ENCODE measurements at places on chromosomes 7 and 10. TPM values are rescaled to one million over a fixed set of nuclear protein-coding genes. Genes with fewer than 3 reads are reported as not detected.

DNA sequence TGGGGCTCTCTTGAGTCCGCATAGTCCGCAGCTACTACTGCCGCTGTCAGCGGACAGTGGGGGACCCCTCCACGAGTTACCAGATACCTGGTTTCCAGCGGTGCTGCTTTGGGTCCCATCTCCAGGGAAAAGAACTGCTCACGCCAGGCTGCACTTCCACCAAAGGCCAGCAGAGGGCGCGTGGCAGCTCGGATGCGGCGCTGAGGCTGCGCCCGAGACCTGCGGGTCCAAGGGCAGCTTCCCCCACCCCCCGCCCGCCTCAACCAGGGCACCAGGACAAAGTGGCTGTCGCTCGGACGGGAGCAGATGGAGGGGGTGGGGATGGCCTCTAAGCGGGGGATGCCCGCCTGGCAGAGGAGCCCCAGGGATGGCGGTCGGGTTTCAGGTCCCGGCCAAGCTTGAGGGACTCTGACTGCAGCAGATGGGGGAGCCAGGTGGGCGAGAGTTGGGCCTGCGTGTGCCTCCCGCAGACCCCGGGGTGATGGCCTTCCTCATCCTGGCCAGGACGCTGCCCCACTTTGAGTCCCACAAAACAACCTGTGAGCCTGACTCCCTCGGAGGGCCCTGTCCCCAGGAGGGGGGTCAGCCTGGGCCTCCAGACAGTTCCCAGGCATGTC lies 23.8 kb upstream of the ZNF735 start:
- no peaks in the 10 kb centered on the region for H3K4me1 ChIP-seq
- no peak overlapping the region for H3K27ac ChIP-seq
- peaks cover 11% of the 10 kb centered on the region for H3K27me3 ChIP-seq
- no peak overlapping the region for H3K4me3 ChIP-seq
- H3K36me3 ChIP-seq, result no peaks in the 10 kb centered on the region

- H3K4me3 ChIP-seq, result no peak overlapping the region
- DNase-seq, result peak; percentile 89
- H3K36me3 ChIP-seq, result no peaks in the 10 kb centered on the region
Measured at GRCh38 chr7:24741679-24742505, 15.4 kb downstream of the GSDME start.

GRCh38 chr10:43012578-43012977 lies 64.3 kb upstream of the RET start:
- H3K4me3 ChIP-seq, result no peak overlapping the region
- no peaks in the 10 kb centered on the region for H3K36me3 ChIP-seq

The PTPRE gene
- 2.2 TPM for total RNA-seq

- no peaks in the 10 kb centered on the region for H3K4me1 ChIP-seq
- DNase-seq, result no peak
- H3K27ac ChIP-seq, result no peak overlapping the region
- no peak overlapping the region for H3K4me3 ChIP-seq
Measured at GRCh38 chr7:13115157-13115772, 427.8 kb downstream of the ARL4A start.

- no peaks in the 10 kb centered on the region for H3K4me1 ChIP-seq
- H3K27ac ChIP-seq, result no peak overlapping the region
- no peak for DNase-seq
- no peaks in the 10 kb centered on the region for H3K27me3 ChIP-seq
- H3K4me3 ChIP-seq, result no peak overlapping the region
- H3K36me3 ChIP-seq, result no peaks in the 10 kb centered on the region
Measured at GRCh38 chr10:120195984-120196712, 260.9 kb upstream of the PLPP4 start.

DNA sequence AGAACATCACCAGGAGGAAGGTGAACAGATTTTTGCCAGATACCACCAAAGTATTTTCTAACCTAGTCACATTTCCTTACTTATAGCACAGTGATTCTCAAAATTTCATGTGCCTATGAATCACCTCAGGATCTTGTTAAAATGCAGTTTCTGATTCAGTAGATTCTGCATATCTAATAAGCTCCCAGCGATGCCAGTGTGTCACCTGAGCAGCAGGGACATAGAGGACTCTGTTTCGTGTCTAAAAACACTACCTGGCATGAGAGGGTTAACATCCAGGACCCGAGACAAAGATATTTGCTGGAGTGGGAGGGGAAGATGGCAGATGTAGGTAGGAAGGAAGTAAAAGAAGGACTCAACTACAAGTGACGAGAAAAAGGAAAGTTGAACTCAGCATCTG lies 252.1 kb upstream of the KMT2E start:
- H3K4me1 ChIP-seq, result no peaks in the 10 kb centered on the region
- H3K27ac ChIP-seq, result no peak overlapping the region
- H3K4me3 ChIP-seq, result no peak overlapping the region

DNA sequence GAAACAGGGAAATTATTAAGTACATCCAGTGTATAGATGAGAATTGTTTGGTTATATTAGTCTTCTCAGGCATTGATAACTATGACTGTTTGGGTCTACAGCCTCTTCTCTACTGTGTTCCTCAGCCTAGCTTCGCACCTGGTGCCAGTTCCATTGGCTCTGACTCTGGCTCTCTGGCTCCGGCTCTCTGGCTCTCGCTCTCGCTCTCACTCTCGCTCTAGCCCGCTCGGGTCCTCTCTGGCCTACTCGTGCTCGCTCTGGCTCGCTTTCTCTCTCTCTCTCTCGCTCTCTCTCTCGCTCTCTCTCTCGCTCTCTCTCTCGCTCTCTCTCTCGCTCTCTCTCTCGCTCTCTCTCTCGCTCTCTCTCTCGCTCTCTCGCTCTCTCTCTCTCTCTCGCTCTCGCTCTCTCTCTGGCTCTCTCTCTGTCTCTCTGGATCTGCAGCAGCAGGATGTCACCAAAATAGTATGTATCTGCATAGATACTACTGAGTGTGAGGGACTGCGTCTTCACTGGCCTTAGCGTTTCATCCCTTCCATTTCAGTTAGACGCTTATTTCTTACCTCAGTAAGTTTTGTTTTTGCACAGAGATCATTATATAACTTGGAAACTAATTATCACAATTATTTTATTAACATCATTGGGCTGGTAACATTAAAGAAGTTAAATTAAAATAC lies 6.5 kb upstream of the SSBP1 start:
- H3K27ac ChIP-seq, result no peak overlapping the region
- no peak overlapping the region for H3K4me3 ChIP-seq

GRCh38 chr7:1671594-1672451 lies 1.7 kb downstream of the ELFN1 start:
- H3K27ac ChIP-seq, result no peak overlapping the region
- no peak overlapping the region for H3K4me3 ChIP-seq
- H3K27me3 ChIP-seq, result peaks cover 87% of the 10 kb centered on the region
- no peaks in the 10 kb centered on the region for H3K36me3 ChIP-seq
- H3K4me1 ChIP-seq, result peaks cover 6% of the 10 kb centered on the region
- no peak for DNase-seq

- H3K27me3 ChIP-seq, result no peaks in the 10 kb centered on the region
- no peak overlapping the region for H3K27ac ChIP-seq
- no peak overlapping the region for H3K4me3 ChIP-seq
- peaks cover 14% of the 10 kb centered on the region for H3K4me1 ChIP-seq
Measured at GRCh38 chr10:33735464-33735923, 401.0 kb upstream of the NRP1 start.

The GHRHR gene
- total RNA-seq, result not detected

The NUTM2E gene
- total RNA-seq, result not detected

DNA sequence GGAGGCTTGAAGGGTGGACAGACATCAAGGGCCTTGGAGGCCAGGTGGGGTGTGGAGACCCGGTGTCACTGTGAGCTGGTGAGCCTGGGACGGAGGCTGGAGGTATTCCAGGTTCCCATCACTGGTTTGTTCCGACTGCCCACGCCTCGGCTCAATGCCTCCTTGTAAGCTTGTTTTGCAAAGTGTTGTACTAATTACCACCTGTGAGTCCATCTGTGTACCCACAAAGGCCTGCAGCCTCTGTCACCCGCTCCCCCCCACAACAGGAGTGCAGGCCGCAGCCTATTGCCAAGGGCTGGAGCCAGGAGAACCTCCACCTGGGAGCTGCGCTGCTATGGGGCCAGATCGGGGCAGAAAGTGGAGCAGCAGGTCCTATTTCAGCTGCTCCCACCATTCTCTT lies 521.8 kb upstream of the DPP6 start:
- H3K27me3 ChIP-seq, result no peaks in the 10 kb centered on the region
- DNase-seq, result no peak
- H3K36me3 ChIP-seq, result no peaks in the 10 kb centered on the region
- no peak overlapping the region for H3K27ac ChIP-seq

DNA sequence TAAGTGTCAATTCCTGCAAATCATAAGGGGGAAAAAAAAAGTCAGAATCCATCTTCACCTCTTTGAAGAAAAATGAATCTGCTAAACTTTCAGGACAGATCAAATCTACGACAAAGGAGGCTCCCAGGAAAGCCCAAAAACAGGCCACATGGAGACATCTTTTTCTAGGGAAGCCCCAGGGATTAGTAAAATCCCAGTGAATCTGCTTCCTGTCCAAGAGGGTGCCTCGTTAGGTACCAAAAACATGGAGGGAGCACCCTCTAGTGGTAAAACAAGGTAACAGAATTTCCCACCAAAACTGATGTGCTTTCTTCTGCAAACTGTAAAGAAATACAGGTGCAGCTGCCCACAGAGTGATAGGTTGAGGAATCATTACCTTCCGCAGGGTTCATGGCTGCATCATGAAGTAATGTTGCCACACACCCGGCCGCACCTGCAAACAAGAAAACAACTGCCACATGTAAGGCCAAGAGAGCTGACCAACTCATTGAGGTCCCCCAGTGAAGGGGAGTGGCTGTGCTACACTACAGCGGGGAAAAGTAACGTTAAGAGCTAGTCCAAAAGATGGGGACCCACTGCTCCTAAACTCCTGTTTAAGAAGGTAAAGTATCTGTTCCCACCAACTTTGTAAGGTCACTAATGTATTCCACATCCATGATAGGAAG lies 7.9 kb downstream of the SLC25A28 start:
- peaks cover 41% of the 10 kb centered on the region for H3K36me3 ChIP-seq
- peaks cover 11% of the 10 kb centered on the region for H3K4me1 ChIP-seq
- H3K27ac ChIP-seq, result no peak overlapping the region
- no peak for DNase-seq

The LRRD1 gene
- total RNA-seq, result not detected

- no peak overlapping the region for H3K4me3 ChIP-seq
- H3K27ac ChIP-seq, result no peak overlapping the region
- H3K36me3 ChIP-seq, result no peaks in the 10 kb centered on the region
- DNase-seq, result no peak
- H3K4me1 ChIP-seq, result peaks cover 7% of the 10 kb centered on the region
Measured at GRCh38 chr7:957418-958220, 3.1 kb upstream of the ADAP1 start.

DNA sequence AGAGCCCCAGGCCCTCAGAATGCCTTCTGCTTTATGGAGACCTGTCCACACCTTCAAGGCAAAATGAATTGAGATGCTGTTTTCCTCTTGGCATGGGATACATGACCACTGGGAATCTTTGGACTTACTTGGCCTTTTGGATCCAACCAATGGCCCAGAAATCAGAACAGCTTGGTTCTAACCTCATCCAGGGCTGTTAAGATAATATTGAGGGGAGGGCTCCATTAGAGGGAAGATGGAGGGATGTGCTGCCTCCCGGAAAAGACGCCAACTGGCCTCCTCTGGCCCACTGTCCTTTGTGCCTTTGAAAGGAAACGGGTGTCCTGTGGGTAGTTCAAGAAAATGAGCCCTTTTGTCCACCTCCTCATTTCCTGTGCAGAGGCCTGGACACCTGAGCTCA lies 530.9 kb downstream of the KCNMA1 start:
- no peaks in the 10 kb centered on the region for H3K4me1 ChIP-seq
- no peaks in the 10 kb centered on the region for H3K27me3 ChIP-seq
- DNase-seq, result no peak
- H3K27ac ChIP-seq, result no peak overlapping the region
